ENCODE measurements at places on chromosomes 11 and 22. TPM values are rescaled to one million over a fixed set of nuclear protein-coding genes. Genes with fewer than 3 reads are reported as not detected.

Gene POTEH
- not detected for total RNA-seq

GRCh38 chr11:12478743-12479142, 101.4 kb downstream of the PARVA start:
- DNase-seq, result no peak

DNA sequence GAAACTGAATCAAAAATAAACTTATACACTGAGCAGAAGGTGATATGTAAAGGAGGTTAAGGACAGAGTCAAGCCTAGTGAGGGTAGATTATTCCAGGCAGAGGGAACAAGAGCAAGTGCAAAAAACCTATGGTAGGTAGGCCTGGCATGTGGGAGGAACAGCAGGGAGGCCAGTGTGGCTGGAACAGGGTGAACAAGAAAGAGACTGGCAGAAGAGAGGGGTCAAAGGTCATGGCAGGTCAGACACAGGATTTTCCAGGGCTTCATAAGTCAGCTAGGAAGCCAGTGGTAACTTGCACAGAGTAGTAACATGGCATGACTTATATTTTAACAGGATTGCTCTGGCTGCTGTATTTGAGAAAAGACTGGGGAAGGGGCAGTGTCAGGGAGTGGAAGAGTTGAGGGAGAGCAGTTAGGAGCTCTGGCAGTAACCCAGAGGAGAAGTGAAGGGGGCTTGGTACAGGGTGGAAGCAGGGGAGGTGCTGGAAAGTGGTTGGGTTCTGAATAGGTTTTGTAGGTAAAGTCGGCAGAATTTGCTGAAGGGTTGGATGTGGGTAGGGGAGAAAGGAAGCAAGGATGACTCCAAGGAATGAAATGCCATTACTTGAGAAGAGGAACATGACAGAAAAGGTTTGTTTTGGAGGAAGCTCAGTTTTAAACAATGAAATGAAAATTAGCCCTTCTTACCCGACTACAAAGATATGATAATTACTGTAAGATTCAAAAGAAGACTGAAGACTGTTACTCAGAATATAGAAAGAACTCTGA, 86.2 kb downstream of the ZNRF3 start:
- no peak for DNase-seq

Gene LAYN
- 3.0 TPM for total RNA-seq

- DNase-seq, result no peak
Observed at GRCh38 chr11:14029440-14029839, 66.9 kb downstream of the SPON1 start.

GRCh38 chr11:110312670-110313069, 16.3 kb upstream of the RDX start:
- no peak for DNase-seq

GRCh38 chr11:80868831-80869230, 1428.0 kb upstream of the TENM4 start:
- no peak for DNase-seq

Gene PATL1
- 21.6 TPM for total RNA-seq

DNA sequence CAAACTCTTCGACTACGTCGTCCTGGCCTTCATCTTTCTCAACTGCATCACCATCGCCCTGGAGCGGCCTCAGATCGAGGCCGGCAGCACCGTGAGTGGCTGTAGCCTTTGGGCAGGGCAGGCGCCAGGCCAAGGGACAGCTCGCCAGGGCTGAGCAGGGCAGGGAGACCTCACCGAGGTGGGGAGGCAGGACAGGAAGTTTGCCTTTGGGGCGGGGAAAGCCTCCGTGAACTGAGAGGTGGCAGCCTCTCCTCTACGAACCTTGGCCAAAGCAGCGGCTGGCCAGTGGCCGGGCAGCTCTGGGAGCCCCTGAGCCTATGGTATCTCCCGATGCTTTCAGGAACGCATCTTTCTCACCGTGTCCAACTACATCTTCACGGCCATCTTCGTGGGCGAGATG, 93.2 kb downstream of the CACNA1I start:
- DNase-seq, result no peak

- DNase-seq, result no peak
Observed at GRCh38 chr11:1219446-1219833, 3.4 kb upstream of the MUC5B start.

GRCh38 chr22:48635816-48636215, 1191.9 kb downstream of the BRD1 start:
- no peak for DNase-seq

Gene PRAME
- not detected for total RNA-seq

DNA sequence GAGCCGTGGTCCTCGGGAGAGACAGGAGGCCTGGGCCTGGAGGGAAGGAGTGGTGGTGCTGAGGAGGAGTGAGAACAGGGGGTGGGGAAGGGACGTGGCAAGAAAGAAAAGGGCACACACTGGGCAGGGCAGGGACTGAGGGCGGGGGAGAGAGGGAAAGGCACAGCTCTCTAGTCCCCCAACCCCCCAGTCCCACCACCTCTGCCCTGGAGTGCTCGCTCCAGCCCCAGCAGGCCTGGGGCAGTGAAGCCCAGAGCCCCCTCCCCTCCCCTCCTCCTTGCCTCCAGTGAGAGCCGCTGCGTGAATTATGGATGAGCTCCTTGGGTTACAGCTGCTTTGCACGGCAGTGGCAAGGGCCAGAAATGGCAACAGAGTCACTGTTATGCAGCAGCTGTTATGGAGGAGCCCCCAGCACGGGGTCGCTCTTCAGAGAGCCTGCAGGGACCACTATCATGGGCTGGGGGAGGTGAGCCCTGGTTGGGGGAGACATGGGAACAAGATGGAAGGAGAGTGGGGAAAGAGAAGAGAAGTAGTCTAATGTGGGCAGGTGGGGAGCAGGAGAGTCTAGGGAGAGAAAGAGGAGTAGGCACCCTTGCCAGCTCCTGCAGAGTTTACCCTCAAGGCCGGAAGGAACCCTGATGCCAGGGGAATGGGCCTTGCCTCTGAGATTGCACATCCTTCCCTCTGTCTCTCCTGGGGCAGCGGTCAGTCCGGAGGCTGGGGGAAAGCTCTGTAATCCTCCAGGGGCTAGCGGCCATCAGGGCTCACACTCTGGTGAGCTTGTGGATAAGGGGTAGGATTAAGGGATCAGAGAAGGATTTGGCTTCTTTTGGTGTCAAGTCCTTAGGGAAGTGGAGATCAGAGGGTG, 3.6 kb downstream of the RTN4RL2 start:
- no peak for DNase-seq

- DNase-seq, result peak; percentile 63
Observed at GRCh38 chr11:75147875-75148263, 3.0 kb upstream of the SLCO2B1 start.

Gene ZBTB16
- 64.8 TPM for total RNA-seq

DNA sequence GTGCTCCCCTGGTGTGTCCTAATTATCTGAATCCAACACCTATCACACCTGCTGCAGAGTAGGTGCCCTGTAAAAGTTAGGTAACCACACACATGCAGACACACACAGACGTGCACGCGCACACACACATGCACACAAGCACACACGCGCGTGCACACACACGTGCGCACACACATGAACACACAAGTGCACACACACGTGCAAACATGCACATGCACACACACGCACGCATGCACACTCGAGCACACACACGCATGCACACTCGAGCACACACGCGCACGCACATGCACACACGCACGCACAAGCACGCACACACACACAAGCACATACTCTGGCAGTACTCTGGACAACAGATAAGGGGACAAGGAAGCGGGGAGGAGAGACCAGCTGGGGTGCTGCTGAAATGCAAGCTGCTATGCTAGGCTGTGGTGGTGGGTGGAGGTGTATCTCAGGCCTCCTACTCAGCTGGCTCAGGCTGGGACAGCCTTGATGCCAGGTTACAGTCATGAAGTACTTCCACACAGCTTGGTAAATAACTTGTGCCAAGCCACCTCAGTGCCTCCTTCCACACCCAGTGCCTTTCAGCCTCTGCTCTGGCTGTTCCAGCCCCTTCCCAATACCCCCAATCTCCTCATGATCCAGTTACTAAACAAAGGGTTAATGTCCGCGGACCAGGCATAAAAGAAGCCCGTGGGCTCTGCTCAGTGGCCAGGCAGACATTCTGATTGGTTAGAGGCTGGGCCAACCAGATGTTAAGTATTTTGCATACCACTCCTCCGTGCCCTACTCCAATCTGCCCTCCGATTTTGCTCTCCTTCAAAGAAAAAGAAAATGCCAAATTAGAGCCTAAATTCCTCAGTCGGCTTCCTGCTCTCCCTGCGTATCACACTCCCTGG, 374.1 kb downstream of the TENM4 start:
- DNase-seq, result no peak

Gene C11orf87
- total RNA-seq, result 0.03 TPM

Gene GSTT4
- not detected for total RNA-seq

DNA sequence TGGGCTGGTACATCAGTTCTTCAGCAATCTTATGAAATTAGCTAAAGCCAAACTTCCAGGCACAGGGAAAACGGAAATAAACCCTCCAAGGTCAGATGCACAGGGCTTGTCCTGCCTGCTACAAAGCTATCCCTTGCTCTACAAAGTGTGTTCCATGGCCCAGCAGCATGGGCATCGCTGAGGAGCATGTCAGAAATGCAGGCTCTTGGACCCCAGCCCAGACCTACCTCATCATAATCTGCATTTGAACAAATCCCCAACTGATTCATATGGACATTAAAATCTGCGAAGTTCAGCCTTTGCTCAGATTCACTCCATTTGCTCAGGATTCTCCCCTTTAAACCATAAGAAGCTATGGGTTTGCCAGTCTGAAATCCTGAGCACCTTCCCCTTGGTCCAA, 129.7 kb upstream of the CSNK2A3 start:
- no peak for DNase-seq

- DNase-seq, result peak; percentile 67
Observed at GRCh38 chr11:44949160-44950030, 1.3 kb downstream of the TP53I11 start.

GRCh38 chr11:61869708-61870451, 21.5 kb downstream of the FADS3 start:
- no peak for DNase-seq

DNA sequence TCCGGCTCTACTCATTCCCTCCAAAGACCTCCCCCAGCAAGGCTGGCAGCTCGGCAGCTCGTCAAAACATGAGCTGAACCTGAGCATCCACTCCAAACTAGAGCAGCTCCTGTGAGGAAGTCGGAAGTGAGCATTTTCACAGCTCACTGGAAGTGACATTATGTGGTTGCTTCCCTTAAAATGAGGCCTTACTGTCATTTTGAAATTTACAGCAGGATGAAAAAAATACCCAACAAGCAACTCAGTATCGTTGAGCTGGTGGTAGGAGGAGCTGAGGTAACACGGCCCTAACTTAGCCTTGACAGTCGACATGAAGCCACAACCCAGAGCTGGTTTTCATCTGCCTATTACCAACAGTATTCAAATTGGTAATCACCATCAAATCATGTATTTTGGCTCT, 38.0 kb upstream of the ARFGAP3 start:
- DNase-seq, result no peak

- DNase-seq, result no peak
Observed at GRCh38 chr11:115191761-115192160, 312.5 kb downstream of the CADM1 start.

GRCh38 chr11:69632900-69633299, 8.1 kb upstream of the CCND1 start:
- no peak for DNase-seq

Gene POU2AF3
- 1.0 TPM for total RNA-seq

Gene OR51B5
- total RNA-seq, result not detected

Gene OR6T1
- not detected for total RNA-seq

Gene YWHAH
- total RNA-seq, result 67.5 TPM

DNA sequence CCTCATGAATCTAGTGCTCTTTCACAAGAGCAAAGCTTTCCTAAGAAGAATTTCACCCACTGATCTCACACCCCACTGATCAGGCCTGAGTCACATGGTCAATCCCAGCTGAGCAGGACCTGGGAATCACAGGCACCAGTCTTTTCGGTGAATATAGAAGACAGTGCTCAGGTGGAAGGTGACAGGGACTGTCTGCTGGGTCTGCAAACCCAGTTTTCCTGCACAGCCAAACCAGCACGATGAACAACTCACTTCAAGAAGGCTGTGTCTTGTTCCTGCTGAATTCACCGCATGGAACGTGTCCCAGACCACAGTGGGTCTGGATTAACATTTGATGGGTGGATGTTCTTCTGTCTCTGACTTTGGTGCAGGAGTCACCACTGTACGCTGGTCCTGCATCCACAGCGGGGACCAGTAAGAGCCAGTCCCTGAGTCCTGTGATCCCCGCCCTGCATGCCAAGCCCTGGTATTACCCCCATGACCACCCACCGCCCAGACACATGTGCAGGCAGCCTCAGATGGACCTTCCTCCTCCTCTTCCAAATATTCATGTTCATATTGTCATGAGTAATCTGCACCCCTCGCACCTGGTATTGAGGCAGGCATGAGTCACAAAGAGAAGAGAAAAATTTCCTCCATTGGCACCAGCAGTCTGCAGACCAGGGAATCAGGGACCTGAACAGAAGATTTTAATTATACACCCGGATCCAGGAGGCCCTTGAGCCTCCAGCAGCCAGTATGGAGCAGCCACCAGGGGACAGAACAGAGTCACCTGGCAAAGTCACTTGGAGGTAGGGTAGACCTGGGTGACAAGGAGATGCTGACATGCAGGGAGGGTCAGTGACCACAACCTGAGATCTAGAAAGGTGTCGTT, 8.6 kb upstream of the IGLL5 start:
- no peak for DNase-seq

DNA sequence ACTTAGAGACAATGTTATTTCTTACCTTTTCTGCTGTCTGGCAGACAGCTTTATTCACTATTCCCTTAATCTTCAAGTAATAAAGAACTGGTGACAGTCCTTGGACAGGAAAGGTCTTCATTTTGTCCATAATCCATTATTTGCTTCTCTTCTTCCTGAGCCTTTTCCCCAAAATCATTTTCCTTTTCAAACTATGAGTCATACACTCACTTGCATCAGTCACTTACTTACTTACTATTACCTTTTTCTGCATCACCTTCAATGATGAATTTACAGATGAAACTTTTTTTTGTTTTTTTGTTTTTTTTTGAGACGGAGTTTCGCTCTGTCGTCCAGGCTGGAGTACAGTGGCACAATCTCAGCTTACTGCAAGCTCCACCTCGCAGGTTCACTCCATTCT, 9.5 kb downstream of the METTL15 start:
- DNase-seq, result no peak

DNA sequence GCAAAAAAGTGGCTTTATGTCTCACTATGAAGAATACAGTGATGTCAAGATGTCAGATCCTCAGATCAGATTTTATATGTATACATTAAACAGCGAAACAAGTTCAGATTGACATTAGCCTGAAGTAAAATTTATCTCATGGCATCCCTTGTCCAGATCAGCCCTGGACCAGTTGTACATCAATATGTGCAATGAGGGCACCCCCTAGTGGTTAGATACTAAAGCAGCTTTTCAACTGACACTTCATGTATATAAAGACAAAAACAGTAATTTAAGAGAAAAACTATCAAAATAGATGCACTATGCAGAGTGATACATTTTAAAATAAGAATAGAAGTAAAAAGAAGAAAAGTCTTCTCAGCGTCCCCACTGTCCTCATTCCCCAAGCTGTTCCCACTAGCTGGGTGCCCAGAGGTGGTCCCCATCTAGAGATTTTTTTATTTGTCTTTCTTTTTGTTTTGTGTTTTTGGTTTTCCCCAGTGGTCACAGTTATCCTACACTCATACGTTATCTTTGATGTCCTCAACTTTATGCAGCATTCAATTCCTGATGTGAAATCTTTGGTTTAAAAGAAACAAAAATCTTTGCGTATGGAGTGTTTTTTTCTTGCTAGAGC, 2193.4 kb upstream of the RAG2 start:
- no peak for DNase-seq
